ENCODE measurements at places on chromosomes 3 and 15. TPM values are rescaled to one million over a fixed set of nuclear protein-coding genes. Genes with fewer than 3 reads are reported as not detected.

GRCh38 chr15:80984856-80985255 is 4.8 kb downstream of the MESD start:
- H3K4me3 ChIP-seq, result no peak overlapping the region
- no peak for DNase-seq
- no peaks in the 10 kb centered on the region for H3K27me3 ChIP-seq
- peaks cover 12% of the 10 kb centered on the region for H3K36me3 ChIP-seq

DNA sequence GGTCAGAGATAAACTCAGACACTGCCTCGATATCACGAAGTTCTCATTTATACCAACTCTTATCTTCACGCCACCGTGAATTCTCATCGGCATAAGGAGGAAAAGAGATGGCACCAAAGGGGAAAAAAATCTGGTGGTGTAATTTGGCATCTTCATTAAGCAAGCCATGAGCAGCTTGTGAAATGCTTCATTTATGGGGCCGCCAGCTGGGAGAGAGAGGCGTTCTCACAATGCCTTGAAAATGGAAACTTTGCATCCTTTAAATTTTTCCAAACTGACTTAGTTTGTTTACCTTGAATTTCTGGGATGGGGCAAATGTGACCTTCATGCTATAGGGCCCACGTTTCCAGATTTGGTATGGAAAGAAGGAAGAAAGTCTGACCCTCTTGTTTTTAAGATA is 242.5 kb upstream of the ST8SIA2 start:
- no peaks in the 10 kb centered on the region for H3K36me3 ChIP-seq
- DNase-seq, result no peak
- H3K27ac ChIP-seq, result no peak overlapping the region
- H3K27me3 ChIP-seq, result no peaks in the 10 kb centered on the region
- H3K4me3 ChIP-seq, result no peak overlapping the region

- no peak overlapping the region for H3K4me3 ChIP-seq
- H3K27me3 ChIP-seq, result no peaks in the 10 kb centered on the region
- no peak overlapping the region for H3K27ac ChIP-seq
- H3K36me3 ChIP-seq, result no peaks in the 10 kb centered on the region
- no peak for DNase-seq
Observed at GRCh38 chr3:43257850-43258249, 28.5 kb upstream of the SNRK start.

GRCh38 chr3:157247391-157247790 is 87.4 kb upstream of the CCNL1 start:
- no peak overlapping the region for H3K27ac ChIP-seq
- no peaks in the 10 kb centered on the region for H3K4me1 ChIP-seq
- no peaks in the 10 kb centered on the region for H3K36me3 ChIP-seq
- no peak for DNase-seq
- no peak overlapping the region for H3K4me3 ChIP-seq

DNA sequence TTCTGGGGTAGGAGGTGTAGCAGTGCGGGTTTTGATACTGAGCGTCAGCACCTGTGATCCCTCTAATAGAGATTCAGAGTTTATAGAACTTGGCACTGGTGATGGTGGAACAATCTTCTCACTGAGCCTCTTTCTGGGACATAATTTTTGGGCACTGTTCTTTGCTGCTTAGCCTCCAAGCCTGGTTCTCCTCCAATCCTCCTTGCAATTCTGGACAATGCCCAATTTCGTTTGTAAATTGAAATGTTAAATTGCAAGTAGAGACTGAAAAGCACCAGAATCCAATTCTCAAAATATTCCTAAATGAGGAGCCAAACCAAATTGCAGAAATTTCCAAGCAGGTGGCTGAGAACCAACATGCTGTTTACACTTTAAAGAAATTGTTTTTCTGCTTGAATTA is 149.8 kb upstream of the ABI3BP start:
- DNase-seq, result no peak
- H3K4me1 ChIP-seq, result peaks cover 7% of the 10 kb centered on the region
- no peak overlapping the region for H3K27ac ChIP-seq
- no peaks in the 10 kb centered on the region for H3K36me3 ChIP-seq
- peaks cover 30% of the 10 kb centered on the region for H3K27me3 ChIP-seq

DNA sequence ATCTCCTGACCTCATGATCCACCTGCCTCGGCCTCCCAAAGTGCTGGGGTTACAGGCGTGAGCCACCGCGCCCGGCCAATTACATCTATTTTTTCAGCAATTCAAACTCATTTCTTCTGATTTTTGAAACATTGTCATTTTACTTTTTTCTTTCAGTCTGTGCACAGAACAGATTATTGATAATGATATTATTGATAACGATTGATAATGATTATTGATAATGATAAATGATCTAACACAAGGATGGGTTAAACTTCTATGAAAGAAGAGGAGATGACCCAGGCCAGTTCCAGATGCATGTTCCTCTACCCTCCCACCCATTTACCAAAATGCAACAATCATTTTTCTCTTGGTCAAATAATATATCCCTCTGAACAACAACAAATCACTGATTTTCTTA is 118.0 kb downstream of the CTNNB1 start:
- H3K4me1 ChIP-seq, result no peaks in the 10 kb centered on the region
- H3K36me3 ChIP-seq, result no peaks in the 10 kb centered on the region
- DNase-seq, result no peak

DNA sequence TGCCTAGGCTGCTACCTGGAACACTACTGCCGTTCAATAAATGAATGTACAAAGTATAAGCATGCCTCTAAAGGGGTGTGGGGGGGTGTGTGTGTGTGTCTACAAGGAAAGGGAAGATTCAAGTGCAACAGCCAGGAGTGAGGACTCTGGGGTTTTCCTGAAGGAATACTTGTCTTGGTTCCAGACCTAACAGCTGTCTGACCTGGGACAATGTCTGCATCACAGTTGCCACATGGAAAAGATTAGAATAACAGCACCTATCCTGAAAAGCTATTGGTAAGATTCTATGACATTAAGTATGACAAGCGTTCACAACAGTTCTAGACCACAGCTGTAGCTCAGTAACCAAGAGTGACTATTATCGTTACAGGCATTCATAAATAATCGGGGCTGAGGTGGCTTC is 345.2 kb downstream of the FOXP1 start:
- no peak for DNase-seq
- H3K27me3 ChIP-seq, result no peaks in the 10 kb centered on the region
- H3K4me1 ChIP-seq, result peaks cover 53% of the 10 kb centered on the region
- peaks cover 6% of the 10 kb centered on the region for H3K36me3 ChIP-seq
- no peak overlapping the region for H3K27ac ChIP-seq

DNA sequence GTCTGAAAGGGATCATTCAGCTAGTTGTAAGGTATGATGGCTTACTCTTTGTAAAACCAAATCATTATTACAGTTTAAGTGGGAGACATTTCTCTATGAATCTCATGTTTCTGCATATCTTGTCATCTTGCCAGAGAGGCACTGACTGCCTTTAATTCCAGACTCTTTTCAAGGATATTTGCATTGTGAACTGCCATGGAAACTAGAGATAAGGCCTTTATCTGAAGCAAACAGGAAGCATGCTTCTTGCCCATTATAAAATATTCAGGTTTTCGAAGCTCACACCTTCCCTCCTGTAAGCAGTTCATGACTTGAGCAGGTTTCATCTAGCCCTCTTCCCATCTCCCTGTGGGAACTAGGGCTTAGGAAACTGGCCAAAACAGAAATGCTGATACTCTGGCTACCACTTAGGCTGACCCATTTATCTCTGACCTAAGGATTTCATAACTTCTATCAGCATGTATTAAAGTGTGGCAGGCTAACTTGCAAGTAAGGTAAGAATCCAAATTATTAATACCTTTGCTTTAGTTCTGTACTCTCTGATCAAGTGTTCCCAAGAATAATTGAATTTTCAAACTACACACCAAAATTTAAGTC is 326.6 kb upstream of the ALCAM start:
- no peak overlapping the region for H3K27ac ChIP-seq
- DNase-seq, result no peak
- H3K36me3 ChIP-seq, result no peaks in the 10 kb centered on the region
- no peaks in the 10 kb centered on the region for H3K4me1 ChIP-seq

DNA sequence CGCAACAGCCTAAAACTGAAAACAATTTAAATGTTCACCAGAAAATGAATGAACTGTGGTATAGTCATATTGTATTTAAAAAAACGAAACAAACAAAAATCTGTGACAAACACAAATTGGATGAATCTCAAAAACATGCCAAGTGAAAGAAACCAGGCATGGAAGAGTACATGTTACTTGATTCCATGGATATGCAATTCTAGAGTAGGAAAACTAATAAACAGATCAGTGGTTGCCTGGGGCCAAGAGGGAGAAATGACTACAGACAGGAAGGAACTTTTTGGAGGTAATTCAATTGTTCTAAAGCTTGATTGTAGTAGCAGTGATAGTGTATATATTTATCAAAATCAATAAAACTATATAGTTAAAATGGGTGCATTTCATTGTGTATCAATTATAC is 16.8 kb downstream of the UBE3A start:
- H3K36me3 ChIP-seq, result peaks cover 14% of the 10 kb centered on the region
- H3K4me1 ChIP-seq, result peaks cover 26% of the 10 kb centered on the region
- DNase-seq, result no peak
- no peak overlapping the region for H3K27ac ChIP-seq

DNA sequence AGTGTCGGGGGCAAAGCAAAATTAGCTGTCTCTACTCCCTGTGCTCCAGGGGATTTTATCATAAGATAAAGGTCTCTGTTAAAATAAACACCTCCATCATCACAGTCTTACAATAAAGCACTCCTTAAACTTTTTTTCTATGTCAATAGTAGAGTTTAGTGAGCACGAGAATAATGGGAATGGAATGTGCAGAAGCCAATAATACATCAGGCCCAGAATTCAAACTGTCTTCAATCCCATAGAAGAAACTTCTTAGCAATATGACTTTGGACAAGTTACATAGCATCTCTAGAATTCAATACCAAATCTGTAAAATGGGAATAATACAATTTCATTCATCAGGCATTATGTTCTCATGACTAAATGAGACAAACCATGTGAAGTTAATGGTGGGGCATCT is 49.0 kb upstream of the EPHA3 start:
- H3K27ac ChIP-seq, result no peak overlapping the region
- H3K4me3 ChIP-seq, result no peak overlapping the region
- no peaks in the 10 kb centered on the region for H3K36me3 ChIP-seq
- no peak for DNase-seq

GRCh38 chr3:124263168-124263567 is 271.2 kb upstream of the ROPN1 start:
- no peak overlapping the region for H3K4me3 ChIP-seq
- DNase-seq, result no peak
- no peak overlapping the region for H3K27ac ChIP-seq

- peaks cover 14% of the 10 kb centered on the region for H3K4me1 ChIP-seq
- no peak overlapping the region for H3K4me3 ChIP-seq
- H3K36me3 ChIP-seq, result no peaks in the 10 kb centered on the region
- no peak overlapping the region for H3K27ac ChIP-seq
- DNase-seq, result no peak
- peaks cover 9% of the 10 kb centered on the region for H3K27me3 ChIP-seq
Observed at GRCh38 chr3:197000211-197000610, 29.4 kb downstream of the MELTF start.

DNA sequence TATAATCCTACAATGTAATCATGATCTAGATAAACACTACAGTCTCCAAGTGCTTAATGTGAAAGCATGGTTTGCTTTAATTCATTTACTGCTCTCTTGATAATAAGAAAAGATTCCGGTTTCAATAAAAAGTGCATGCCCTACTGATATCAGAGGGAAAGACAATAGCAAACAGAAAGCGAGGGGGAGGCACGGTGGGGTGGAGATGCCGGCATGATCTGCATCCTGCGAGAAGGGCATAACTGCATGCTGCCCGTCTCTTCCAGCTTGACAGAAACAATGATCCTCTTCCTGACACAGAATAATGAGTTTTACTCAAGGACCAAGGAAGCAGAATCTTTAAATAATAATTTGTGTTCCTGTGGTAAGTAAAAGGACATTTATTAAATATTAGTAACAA is 51.7 kb downstream of the GOLIM4 start:
- H3K36me3 ChIP-seq, result no peaks in the 10 kb centered on the region
- no peak for DNase-seq
- H3K27ac ChIP-seq, result no peak overlapping the region
- H3K4me3 ChIP-seq, result no peak overlapping the region

- peak overlapping the region; percentile 94 for H3K27ac ChIP-seq
- H3K27me3 ChIP-seq, result no peaks in the 10 kb centered on the region
- H3K36me3 ChIP-seq, result no peaks in the 10 kb centered on the region
- peak overlapping the region; percentile 71 for H3K4me3 ChIP-seq
- H3K4me1 ChIP-seq, result peaks cover 49% of the 10 kb centered on the region
Observed at GRCh38 chr3:114418724-114419543, 125.1 kb downstream of the TIGIT start.

GRCh38 chr3:127462111-127462655 is 128.3 kb downstream of the TPRA1 start:
- no peak overlapping the region for H3K27ac ChIP-seq
- peaks cover 54% of the 10 kb centered on the region for H3K27me3 ChIP-seq
- H3K4me3 ChIP-seq, result no peak overlapping the region
- DNase-seq, result no peak
- H3K4me1 ChIP-seq, result peaks cover under 1% of the 10 kb centered on the region

DNA sequence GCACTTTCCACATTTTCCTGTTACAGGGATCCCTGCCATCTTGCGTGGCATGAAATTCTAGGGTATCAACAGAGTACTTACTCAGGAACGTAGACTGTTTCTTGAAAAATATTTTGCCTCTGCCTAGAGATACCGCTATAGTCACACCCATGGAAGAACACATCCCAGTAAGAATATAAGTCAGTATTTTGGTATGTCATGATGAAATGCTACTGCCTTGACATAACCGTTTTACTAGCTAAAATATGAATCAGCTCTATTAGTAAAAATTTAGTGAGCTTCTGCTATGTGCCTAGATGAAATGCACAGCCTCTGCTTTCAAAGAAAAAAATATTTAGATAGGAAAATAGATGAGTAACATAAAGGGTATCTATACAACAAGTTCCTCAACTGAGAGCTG is 276.4 kb downstream of the TBC1D5 start:
- peaks cover 3% of the 10 kb centered on the region for H3K36me3 ChIP-seq
- no peaks in the 10 kb centered on the region for H3K27me3 ChIP-seq
- no peaks in the 10 kb centered on the region for H3K4me1 ChIP-seq
- no peak overlapping the region for H3K27ac ChIP-seq

DNA sequence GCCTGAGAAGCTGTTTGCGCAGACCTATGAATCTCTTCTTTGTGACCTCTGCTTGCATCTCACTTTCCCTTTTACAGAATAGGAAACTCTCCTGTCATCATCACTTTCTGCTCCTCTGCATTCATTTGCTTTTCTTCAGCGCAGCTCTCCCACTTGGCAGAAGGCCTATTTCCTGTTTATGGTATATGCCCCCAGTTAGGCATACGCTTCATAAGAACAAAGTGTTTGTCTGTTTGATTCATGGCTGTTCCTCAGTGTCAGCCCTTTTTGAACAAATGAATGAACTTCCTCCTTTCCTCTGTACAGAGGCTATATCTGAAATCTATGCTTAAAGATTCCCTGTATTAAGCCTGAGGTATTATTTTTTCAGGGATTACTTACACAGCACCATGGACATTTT is 1216.9 kb upstream of the GBE1 start:
- no peaks in the 10 kb centered on the region for H3K36me3 ChIP-seq
- no peak overlapping the region for H3K27ac ChIP-seq
- no peak overlapping the region for H3K4me3 ChIP-seq
- no peaks in the 10 kb centered on the region for H3K27me3 ChIP-seq

Gene PDZRN3
- not detected for total RNA-seq

Gene HOMER2
- total RNA-seq, result 10.9 TPM

Gene ACSBG1
- total RNA-seq, result 0.32 TPM

Gene EAF2
- total RNA-seq, result 14.2 TPM

Gene GPR176
- 0.41 TPM for total RNA-seq

Gene SLC2A2
- not detected for total RNA-seq

Gene GPR149
- not detected for total RNA-seq

Gene FOXB1
- total RNA-seq, result 6.0 TPM

Gene PEX5L
- total RNA-seq, result 0.31 TPM

Gene GOLGA8G
- total RNA-seq, result not detected

Gene CFAP20DC
- total RNA-seq, result 2.0 TPM

All from activated T-cell treated with anti-CD3 and anti-CD28 coated beads, Interleukin-2, amount 50 U/mL, for 72 hours (primary cell).